ENCODE measurements at places on chromosomes 6 and 20. TPM values are rescaled to one million over a fixed set of nuclear protein-coding genes. Genes with fewer than 3 reads are reported as not detected.

DDRGK1 gene
- total RNA-seq = 37.2 TPM

SIRPG gene
- total RNA-seq = 0.20 TPM

CD83 gene
- total RNA-seq = 1.6 TPM

TPBG gene
- total RNA-seq = 2.5 TPM

ZSWIM1 gene
- total RNA-seq = 11.9 TPM

TTLL9 gene
- total RNA-seq = not detected

TMC2 gene
- 0.10 TPM for total RNA-seq

TTBK1 gene
- total RNA-seq = 0.15 TPM

C20orf204 gene
- 0.35 TPM for total RNA-seq

RREB1 gene
- 36.2 TPM for total RNA-seq

GZF1 gene
- total RNA-seq = 26.7 TPM

SIRPA gene
- total RNA-seq = 18.1 TPM

BPIFA1 gene
- total RNA-seq = not detected

- DNase-seq = no peak
Measured at GRCh38 chr6:54255886-54256285, 52.4 kb upstream of the TINAG start.

- DNase-seq = no peak
Measured at GRCh38 chr6:136405420-136406029, 115.9 kb upstream of the BCLAF1 start.

GRCh38 chr20:39112178-39112743, 150.1 kb downstream of the DHX35 start:
- DNase-seq = peak; percentile 43

GRCh38 chr20:48824830-48825565, 2.8 kb downstream of the PREX1 start:
- no peak for DNase-seq

DNA sequence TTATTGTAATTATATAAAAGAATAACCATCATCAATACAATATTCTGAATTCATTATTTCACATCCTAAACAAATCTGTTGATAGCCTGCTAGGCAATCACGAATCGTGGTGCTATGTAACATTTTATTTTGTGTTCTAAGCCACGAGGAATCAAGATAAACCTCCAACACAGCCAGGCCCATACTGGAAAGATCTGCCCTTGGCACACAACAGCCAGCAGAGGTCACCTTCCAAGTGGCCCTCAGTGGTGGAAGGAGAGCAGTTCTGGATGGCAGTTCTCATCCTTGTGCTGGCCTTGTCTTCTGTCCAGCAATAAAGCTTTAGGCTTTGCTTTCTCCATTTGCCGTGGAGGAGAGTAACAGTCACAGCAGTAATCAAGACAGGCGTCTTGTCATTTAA, 13.2 kb downstream of the ZNF831 start:
- DNase-seq = no peak

GRCh38 chr6:40852779-40853373, 186.1 kb downstream of the UNC5CL start:
- no peak for DNase-seq

DNA sequence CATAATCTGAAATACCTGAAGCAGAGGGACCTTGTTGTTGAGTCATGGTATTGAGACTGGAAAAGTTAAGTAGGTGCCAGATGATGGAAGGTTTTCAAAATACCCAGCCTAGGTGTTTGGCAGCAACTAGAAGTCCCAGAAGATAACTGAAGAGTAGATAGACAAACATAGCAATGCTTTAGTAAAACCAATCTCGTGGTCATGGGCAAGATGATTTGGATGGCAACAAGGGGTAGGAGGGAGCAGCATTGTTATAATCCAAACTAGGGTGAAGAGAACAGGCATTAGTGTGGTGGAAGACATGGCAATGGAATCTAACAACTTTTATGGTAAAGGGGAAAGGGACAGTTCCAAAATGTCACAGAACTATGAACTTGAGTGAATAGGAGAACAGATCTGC, 2.3 kb downstream of the FILIP1 start:
- DNase-seq = no peak

DNA sequence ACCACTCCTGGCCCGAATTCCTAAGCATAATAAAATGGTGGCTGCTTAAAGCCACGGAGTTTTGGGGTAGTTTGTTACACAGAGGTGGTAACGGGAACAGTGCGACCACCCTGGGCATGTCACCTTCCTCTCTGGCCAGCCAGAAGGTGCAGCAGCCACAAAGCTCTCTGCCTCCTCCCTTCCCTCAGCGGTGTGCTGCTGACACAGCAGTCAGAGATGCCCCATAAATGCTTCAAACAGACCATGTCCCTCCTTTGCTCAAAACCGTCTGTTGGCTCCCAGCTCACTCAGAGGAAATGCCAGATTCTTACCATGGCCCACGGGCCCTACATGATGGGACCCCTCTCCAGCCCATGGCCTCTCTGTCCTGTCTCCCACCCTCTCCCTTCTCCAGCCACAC, 12.1 kb upstream of the TCF15 start:
- no peak for DNase-seq

- no peak for DNase-seq
Measured at GRCh38 chr6:5167501-5167900, 82.4 kb downstream of the PPP1R3G start.

GRCh38 chr6:7742223-7742785, 16.4 kb downstream of the BMP6 start:
- no peak for DNase-seq

DNA sequence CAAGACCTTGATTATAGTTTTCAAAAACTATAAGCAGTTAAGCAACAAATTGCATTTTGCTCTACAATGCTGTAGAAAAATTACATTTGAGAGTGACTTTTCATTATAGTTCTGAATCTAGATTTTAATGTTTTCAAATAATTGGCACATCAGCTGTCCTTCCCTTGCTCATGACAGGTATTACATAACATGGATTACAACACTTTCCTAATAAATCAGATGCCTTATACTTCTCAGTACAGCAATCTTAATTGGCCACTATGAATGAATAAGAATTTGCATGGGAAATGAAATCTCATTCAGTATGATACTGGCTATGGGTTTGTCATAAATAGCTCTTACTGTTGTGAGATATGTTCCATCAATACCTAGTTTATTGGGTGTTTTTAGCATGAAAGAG, 29.9 kb downstream of the HSF2 start:
- DNase-seq = no peak

DNA sequence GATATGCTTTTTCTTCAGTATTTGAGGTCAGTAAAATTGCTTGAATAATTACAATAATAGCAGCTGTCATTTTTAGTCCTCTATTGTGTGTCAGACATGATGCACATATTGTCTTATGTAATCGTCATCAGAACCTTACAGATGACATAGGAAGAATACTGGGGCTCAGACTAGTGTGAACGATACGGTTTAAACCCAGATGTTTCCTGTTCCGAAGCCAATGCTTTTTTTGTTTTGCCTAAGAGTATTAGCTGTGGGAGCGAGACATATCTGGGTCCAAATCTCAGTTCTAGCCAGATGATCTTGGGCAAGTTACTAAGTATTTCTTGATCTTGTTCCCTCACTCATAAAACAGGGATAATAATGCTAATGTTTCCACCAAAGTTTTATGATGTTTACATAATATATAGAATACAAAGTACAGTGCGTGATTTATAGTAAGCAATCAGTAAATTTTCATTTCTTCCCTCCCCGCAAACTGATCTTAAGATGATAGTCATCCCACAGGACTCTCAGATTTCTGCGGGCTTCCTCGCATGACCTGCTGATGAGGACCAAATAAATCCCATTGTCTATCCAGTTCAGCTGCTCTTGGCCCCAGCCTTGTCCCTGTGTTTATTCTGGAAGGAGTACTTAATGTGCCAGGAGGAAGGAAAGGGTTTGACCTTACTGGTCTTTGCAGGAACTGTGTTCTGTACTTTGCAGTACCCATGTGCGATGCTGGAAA, 98.2 kb downstream of the CAP2 start:
- DNase-seq = no peak

DNA sequence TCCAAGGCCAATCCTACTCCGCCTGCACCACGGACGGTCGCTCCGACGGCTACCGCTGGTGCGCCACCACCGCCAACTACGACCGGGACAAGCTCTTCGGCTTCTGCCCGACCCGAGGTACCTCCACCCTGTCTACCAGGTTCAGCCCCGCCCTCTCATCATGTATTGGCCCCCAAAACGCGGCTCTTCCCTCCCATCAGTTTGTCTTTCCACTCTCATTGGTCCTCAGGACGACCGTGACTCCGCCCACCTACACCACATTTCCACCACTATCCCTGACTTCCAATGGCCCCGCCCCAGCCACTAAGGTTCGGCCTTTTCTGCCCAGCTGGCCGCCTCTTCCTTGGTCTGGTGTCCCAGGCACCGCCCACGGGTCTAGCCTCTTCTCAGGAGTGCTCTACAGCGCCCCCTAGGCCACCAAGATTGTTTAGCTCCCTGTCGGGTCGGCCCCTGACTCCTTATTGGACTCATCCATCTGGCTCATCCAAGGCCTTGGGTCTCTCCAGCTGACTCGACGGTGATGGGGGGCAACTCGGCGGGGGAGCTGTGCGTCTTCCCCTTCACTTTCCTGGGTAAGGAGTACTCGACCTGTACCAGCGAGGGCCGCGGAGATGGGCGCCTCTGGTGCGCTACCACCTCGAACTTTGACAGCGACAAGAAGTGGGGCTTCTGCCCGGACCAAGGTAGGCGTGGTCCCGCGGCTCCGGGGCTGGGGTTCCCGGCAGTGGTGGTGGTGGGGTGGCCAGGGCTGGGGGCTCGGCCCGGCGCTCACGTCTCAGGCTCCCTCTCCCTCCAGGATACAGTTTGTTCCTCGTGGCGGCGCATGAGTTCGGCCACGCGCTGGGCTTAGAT, 3.1 kb downstream of the MMP9 start:
- DNase-seq = peak; percentile 67

DNA sequence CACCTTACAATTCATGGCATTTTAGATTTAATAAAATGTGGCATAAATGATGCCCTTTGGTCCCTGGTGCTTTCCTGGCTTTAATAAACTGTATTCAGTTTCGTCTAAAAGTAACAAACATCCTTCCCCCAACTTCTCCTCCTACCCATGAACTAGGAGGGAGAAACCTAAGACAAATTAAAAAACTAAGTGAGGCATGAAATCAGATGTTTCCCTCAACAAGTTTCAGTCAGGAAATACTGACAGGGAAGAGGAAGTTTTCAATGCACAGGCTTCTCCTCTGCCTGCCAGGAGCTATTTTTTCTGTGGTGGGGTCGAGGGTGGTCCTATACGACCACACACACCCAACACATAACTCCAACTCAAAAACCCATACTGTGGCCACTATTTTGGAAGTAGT, 10.0 kb downstream of the HBS1L start:
- no peak for DNase-seq

DNA sequence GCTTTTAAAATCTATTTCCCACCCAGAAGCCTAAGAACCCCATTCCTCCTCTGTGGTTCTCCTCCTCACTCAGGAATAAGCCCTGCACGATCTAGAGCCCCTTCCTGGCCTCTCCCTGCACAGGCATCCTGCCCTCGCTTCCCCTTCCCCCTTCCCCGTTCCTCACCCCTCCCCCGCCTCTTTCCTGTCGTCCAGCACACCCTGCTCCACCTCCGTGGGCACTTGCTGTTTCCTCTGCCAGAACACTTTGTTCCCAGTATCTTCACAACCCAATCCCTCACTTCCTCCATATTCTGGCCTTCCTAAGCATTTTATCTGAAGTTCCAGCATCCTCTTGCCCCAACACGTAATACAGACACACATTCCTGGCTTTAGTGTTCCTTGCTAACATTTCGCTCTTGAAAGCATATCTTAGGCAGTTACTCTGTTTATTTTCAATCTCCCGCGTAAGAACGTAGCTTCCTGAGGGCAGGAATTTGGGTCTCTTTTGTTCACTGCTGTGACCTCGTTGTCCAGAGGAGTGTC, 20.2 kb upstream of the SLC22A2 start:
- DNase-seq = no peak

DNA sequence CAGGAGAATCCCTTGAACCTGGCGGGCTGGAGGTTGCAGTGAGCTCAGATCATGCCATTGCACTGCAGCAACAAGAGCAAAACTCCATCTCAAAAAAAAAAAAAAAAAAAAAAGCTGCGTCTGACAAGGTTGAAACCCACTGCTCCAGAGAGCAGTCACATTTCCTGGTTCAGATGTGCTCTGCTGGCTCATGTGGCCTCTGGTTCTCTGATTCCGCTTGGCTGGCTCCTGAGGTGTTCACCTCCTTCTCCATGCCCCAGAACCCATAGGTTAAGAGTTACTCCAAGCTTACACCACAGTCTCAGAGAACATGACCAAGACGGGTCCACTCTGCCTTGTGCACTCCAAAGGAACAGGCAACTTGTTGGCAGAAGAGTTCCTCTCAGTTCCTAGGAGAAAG, 8.8 kb upstream of the CNR1 start:
- no peak for DNase-seq

- DNase-seq = no peak
Measured at GRCh38 chr6:97508646-97509045, 225.6 kb upstream of the MMS22L start.

DNA sequence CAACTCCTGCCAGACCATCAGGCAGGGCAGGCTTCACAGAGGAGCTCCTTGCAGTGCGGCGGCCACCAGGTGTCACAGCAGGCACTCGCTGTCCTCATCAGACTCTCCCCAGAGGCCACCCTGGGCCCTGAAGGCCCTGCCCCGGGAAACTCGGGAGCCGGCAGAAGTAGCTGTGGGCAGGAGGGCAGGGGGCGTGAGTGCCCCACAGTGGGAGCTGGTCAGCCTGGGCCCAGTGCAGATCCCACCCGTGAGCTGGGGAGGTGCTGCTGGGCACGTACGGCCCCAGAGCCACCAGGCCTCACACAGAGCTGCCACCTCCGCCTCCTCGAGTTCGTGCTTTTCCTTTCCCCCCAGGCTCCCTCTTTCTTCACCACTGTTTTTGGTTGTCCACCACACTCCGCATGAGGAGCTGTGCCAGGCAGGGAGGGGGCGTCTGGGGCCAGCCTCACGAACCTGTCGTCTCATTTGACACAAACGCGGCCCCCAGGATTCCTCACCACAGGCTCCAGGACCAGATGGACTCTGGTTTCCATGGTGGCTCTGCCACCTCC, 33.8 kb downstream of the FRMD1 start:
- DNase-seq = no peak

- DNase-seq = peak; percentile 50
Measured at GRCh38 chr6:41271901-41272395, 14.5 kb downstream of the TREM1 start.

DNA sequence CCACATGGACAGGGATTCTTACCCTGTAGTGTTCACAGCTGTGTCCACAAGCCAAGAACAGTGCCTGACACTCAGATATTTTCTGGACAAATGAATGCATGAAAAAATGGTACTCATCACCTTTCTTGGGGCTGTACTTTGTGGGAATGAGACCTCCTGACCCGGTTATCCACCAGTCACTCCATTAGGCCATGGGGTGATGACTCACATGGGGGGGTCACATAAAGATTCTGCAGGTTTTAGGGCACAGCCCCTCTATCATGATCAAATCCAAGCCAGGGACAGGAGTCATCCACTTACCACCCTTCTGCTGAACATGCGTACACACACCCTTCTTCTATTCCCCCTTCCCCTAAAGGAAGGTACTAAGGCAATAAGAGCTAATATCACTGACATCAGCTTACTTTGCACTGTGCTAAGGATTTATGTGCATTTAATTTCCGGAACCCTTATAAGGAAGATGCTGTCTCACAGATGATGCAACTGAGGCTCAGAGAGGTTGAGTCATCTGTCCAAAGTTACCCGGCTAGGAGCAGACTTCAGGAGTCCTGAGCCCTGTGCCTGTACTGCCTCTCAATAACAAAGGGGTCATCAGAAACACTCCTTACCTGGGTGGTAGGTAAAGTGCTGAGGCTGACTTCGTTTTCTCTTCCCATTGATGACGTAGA, 107.8 kb downstream of the NFATC2 start:
- no peak for DNase-seq

- no peak for DNase-seq
Measured at GRCh38 chr6:139856562-139856961, 482.1 kb upstream of the CITED2 start.

Data from left ventricle myocardium superior (tissue), 1 donor.